ENCODE measurements at places on chromosomes 16 and 17. TPM values are rescaled to one million over a fixed set of nuclear protein-coding genes. Genes with fewer than 3 reads are reported as not detected.

DNA sequence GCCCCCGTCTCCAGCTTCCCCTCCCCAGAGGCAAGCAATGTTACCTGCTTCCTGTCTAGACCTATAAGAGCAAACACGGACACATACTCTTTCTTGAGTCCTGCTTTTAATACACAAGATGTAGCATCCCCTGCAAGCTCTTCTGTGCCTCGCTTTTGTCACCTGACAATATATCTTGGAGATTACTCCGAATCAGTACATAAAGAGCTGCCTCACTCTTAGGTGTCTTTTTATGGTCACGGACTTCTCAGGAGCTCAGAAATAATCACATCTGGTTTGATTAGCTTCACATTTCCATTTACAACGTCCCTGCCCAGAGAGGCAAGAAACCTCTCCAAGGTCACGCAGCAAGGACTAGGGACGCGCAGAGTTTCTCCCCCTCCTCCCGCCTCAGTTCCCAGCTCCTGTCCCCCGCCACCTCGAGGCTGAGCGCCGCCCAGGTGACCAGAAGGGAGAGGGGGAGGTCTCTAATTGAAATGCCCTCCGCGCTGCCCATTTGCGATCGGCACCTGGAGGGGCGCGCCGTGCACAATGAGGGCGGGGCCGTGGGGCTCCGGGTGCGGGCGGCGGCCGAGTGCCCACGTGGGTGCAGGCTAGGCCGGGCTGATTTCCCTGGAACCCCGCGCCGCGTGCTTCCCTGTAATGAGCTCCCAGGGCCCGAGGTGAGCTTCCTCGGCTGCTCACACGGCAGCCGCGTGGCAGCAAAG lies 13.8 kb upstream of the SEZ6 start:
- no peak for DNase-seq

Gene SAMD14
- total RNA-seq: 2.1 TPM

DNA sequence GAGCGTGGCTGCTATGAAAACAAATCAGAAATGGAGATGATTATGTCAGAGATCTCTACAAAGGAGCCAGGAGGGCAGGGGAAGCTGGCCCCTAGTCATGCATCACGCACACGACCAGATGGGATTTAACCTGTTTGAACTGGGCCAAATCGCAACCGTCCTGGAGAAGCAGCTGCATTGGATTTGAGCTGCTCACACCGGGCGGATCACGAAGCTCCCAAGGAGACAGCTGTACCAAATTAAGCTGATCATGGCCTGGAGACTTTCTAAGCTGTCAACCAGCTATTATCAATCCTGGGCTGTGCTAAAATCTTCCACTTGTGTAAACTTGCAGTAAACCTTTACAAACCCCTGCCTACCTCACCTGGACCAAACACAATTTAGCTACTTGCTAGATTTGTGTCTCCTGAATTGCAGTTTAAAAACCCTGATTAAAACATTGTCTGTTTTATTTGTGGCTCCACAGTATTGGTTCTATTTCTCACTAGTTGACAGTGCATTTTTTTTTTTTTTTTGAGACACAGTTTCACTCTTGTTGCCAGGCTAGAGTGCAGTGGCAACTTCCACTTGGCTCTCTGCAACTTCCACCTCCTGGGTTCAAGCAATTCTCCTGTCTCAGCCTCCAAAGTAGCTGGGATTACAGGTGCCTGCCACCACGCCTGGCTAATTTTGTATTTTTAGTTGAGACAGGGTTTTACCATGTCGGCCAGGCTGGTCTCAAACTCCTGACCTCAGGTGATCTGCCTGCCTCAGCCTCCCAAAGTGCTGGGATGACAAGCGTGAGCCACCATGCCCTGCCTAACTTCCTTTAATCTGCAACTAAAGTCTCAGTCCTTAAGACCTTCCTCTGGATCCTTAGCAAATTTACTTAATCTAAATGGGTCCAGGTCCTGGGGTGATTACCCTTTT lies 98.3 kb upstream of the GRIN2A start:
- DNase-seq: no peak

- DNase-seq: no peak
These were observed 432.7 kb upstream of the ASIC2 start for GRCh38 chr17:33725675-33726271.

Gene DNAI2
- not detected for total RNA-seq

- DNase-seq: no peak
These were observed 32.9 kb downstream of the SRCIN1 start for GRCh38 chr17:38572669-38573365.

Gene KRTAP4-5
- not detected for total RNA-seq

Gene KRTAP4-4
- not detected for total RNA-seq

- DNase-seq: peak; percentile 54
These were observed 27.6 kb upstream of the AATK start for GRCh38 chr17:81193470-81194224.

- no peak for DNase-seq
These were observed 326 bp downstream of the SRCIN1 start for GRCh38 chr17:38605411-38605840.

- DNase-seq: no peak
These were observed 28.2 kb downstream of the SNN start for GRCh38 chr16:11696266-11697012.

DNA sequence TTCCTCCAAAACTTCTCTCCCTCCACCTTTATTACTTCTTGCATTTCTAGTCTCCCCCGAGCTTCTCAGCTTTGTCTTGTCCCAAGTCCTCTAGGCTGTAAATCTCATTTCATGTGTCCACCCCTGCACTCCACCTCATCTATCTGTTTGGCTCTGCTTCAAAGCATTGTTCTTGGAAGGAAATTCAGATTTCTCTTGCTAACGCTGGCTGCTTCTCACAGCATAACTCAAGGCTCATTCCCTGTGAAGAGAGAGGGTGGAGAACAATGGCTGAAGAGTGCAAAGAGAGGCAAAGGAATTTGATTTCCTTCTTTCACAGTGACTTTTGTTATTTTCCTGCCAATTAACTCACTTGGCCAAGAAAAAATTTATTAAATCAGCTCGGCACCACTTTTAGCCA lies 476.5 kb downstream of the TMEM114 start:
- DNase-seq: no peak

Gene CCDC200
- not detected for total RNA-seq

DNA sequence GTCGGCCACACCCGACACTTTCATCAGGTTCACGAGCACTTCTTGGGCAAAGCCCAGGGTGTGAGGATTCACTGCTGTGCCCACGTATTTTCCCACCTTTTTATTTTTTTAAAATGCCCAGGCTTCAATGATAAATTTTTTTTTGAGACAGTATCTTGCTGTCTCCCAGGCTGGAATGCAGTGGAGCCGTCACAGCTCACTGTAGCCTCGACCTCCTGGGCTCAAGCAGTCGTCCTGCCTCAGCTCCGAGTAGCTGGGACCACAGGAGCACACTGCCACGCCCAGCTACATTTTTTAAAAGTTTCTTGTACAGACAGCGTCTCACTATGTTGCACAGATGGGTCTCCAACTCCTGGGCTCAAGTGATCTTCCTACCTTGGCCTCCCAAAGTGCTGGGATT lies 17.8 kb downstream of the UTS2R start:
- no peak for DNase-seq

- DNase-seq: no peak
These were observed 177.1 kb downstream of the MSI2 start for GRCh38 chr17:57433452-57433851.

DNA sequence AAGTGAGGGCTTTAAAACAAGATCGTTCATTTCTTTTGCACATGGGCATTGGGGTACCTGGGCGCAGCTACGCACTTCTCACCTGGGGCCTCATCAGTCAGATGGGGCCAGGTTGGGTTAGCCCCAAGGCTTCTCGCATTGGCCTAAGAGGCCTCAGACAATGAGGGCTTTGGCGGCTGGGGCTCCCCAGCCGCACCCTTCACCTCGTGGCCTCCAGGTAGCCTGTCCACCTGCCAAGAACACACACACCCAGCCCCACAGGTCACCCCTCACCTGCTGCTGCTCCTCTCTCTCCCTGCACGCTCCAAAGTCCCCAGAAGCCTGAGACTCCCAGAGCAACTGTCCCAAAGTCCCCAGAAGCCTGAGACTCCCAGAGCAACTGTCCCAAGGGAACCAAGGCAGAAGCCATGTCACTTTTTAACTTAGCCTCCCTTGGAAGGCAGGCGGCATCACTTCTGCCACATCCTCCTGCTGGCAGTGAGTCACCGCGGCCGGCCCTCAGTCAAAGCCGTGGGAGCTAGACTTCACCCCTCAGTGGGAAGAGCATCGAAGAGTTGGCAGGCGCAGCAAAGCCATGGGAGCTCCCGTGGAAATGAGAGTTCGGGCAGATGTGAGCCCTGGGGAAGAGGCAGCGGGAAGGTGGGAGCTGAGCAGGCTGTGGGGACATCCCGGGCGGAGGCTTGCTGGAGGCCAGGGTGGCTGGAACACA lies 78.9 kb upstream of the PLCG2 start:
- DNase-seq: peak; percentile 11
